ENCODE measurements at places on chromosomes 13 and 19. TPM values are rescaled to one million over a fixed set of nuclear protein-coding genes. Genes with fewer than 3 reads are reported as not detected.

EXOC3L2 gene
- 6.0 TPM for polyA plus RNA-seq

GRCh38 chr19:8629184-8629583 is 1.2 kb upstream of the NFILZ start:
- DNase-seq = no peak

PEAK3 gene
- polyA plus RNA-seq = 0.04 TPM

DNA sequence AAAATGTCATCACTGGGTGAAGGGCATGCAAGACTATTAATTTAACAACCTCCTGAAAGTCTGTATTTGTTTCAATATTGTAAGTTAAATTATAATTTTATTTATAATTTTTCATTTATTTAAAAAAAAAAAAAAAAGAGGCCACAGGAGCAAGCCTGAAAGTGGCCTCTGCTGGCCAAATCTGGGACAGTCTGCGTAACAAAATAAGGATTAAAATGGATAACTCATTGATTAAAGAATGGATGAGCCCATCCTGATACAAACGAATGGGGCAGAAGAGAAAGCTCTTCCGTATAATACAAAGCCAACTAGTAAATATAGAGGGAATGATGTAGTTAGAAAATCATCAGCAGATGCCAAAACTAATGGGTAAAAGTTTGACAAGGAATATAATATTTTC is 36.2 kb downstream of the SUCLA2 start:
- no peak for DNase-seq

GRCh38 chr13:33541962-33542308 is 256.4 kb upstream of the STARD13 start:
- DNase-seq = peak; percentile 4

DNA sequence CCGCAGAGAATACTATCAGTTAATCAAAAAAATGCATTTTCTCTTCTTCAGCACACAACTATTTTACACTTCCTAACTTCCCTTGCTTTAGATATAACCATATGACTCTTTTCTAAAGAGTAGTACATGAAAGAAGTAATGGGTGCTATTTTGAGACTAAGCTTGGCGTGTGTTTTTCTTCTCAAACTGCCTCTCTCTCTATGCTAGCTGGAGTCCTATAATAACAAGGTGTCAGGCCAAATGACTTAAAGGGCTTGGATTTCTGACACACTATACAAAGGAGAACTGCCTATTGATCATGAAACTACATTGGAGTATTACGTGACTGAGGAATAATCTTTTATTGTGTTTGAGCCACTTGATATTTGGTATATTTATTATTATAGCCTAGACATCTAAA is 1330.1 kb upstream of the SPRY2 start:
- DNase-seq = no peak

DNA sequence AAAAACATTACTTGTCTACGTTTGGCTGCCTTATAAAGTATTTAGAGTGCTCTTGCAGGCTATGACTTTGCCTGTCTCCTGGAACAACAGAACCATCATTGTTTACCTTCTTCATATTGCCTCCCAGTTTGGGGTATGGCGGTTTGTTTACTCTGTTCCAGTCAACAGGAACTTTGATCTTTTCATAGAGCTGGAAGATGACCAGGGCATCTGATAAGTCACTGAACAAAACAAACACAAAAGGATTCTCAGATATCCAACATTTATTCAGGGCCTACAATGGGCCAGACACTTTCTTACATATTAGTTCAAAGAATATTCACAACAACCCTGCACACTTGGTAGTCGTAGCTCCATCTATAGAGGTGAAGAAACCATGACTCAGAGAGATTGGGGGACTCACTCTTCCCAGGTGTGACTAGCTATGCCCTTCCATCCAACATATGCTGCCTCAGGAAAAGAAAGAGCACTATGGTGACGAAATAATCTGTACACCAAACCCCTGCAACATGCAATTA is 38.4 kb upstream of the CPB2 start:
- DNase-seq = no peak

C3 gene
- 23.4 TPM for polyA plus RNA-seq

- DNase-seq = no peak
Measured at GRCh38 chr13:37667702-37668101, 69.1 kb upstream of the POSTN start.

DNA sequence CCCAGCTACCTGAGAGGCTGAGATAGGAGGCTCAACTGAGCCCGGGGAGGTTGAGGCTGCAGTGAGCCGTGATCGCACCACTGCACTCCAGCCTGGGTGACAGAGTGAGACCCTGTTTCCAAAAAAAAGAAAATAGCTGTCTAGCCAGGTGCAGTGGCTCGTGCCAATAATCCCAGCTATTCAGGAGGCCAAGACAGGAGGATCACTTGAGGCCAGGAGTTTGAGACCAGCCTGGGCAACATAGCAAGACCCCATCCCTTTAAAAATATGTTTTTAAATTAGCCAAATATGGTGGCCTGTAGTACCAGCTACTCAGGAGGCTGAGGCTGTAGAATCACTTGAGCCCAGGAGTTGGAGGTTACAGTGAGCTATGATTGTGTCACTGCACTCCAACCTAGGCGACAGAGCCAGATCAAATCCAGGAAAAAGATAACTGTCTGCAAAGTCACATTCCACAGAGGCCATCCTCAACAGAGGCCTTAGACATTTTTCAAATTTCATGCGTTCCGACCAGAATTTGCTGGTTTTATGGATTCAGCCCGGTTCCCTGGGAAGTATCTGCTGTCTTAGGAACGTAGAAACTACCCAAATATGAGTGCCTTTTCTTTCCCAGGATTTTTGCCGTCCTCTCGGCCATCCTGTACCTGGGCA is 58.7 kb upstream of the USE1 start:
- no peak for DNase-seq

- no peak for DNase-seq
Measured at GRCh38 chr19:48051335-48052033, 7.6 kb upstream of the CABP5 start.

WDFY2 gene
- polyA plus RNA-seq = 11.7 TPM

DNA sequence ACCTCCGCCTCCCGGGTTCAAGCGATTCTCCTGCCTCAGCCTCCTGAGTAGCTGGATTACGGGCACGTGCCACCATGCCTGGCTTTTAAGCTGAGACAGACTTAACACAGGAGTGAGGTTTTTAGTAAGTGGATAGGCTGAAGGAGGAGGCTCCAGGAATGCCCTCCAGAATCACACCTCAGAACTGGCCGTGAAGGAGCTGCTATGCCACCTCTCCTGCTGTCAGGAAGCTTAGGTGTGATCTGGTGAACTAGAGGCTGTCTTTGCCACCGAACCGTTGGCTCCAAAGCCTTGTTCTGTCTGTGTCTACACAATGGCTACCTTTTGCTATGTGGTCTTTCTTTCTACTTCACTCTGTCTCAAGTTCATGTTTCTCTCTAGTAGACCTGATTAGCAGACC is 4.2 kb downstream of the PDCD2L start:
- no peak for DNase-seq

KLK4 gene
- not detected for polyA plus RNA-seq

CLEC17A gene
- polyA plus RNA-seq = 0.17 TPM

- no peak for DNase-seq
Measured at GRCh38 chr19:13825489-13826441, 30.5 kb downstream of the ZSWIM4 start.

ZSWIM9 gene
- polyA plus RNA-seq = 10.5 TPM

- DNase-seq = no peak
Measured at GRCh38 chr13:77574096-77574495, 38.6 kb downstream of the SCEL start.

- no peak for DNase-seq
Measured at GRCh38 chr13:34620862-34621261, 321.2 kb upstream of the NBEA start.

DNA sequence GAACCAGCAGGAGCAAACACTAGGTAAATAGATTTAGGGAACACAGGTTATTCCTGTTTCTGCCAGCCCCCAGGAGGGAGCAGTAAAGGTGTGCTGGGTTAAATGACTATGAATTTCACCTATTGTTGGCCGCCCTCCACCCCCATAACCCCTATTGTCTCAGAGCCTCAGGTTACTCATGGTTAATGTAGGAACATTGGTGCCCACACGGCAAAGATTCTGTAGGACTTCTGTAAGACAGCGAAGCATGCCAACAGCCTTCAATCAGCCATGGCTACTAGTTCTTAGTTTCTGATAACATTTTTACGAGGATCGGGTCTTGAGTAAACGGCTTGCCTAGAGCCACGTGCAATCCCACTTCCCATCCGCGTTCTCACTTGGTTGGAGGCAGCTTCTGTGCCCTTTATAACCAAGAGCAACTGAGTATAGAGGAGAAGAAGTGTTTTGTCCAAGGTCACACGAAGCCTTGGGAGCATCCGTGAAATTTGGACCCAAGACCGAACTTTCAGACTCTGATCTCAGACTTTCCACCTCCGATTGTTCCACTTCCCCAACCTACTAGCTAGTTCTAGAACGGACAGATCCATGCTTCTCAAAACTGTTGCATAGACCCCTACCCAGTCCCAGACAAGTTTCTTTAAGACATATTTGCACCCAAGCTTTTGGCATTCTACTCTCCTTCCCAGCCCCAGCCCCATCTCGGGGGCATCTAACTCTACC is 5.1 kb upstream of the CACNG8 start:
- DNase-seq = no peak

ARHGAP33 gene
- polyA plus RNA-seq = 11.0 TPM

DNA sequence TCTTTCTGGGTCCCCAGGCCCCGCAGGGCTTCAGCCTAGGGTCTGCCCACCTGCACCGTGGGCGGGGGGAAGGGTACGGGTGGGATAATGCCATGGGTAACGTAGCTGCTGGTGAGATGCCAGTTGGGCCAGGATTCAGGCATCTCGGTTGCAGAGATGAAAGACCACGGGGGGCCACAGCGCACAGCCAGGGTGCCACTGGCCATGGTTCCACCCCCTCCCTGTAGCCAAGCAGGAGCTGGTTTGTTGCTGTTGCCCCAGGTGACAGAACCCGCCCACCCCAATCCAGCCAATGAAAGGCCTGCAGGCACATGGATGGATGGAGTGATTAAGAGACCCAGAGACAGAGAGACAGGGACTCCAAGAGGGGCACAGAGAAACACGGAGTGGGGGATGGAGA is 1.0 kb upstream of the CGB7 start:
- DNase-seq = no peak

KLF1 gene
- polyA plus RNA-seq = 0.39 TPM

ICAM1 gene
- 5.8 TPM for polyA plus RNA-seq

ZNF575 gene
- polyA plus RNA-seq = 1.4 TPM

- no peak for DNase-seq
Measured at GRCh38 chr19:16957855-16958254, 68.8 kb downstream of the CPAMD8 start.

- DNase-seq = no peak
Measured at GRCh38 chr13:48528720-48529119, 4.2 kb downstream of the RCBTB2 start.

DNA sequence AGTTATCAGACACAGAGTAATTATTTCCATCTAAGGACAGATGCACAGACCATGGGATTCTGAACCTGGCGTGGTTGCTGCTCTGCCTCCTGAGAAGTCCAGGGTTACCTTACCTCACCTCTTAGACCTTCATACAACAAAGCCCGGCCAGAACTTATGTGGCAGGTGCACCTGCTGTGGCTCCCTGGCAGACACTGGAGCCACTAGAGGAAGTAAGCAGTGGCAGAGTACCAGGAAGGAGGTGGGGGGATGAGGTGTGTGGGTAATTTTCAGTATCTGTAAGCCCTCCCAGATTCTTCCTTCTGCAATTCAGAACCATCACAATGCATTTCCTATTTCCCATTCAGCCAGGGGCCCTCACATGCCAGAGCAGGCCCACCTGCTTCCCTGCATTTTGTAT is 106.1 kb upstream of the DOCK9 start:
- no peak for DNase-seq

RNF17 gene
- polyA plus RNA-seq = not detected

DMPK gene
- 35.4 TPM for polyA plus RNA-seq

- DNase-seq = no peak
Measured at GRCh38 chr13:43664700-43665191, 122.0 kb downstream of the ENOX1 start.

- no peak for DNase-seq
Measured at GRCh38 chr19:16889883-16890460, 1.2 kb downstream of the F2RL3 start.

MAB21L1 gene
- 0.08 TPM for polyA plus RNA-seq

- DNase-seq = peak; percentile 36
Measured at GRCh38 chr13:41019011-41019487, at the start of gene ELF1. Gene ELF1 (minus strand): TSS chr13:41019316. CDS start chr13:40982054, 37,262 bp downstream.

LGALS7 gene
- 0.40 TPM for polyA plus RNA-seq

DNA sequence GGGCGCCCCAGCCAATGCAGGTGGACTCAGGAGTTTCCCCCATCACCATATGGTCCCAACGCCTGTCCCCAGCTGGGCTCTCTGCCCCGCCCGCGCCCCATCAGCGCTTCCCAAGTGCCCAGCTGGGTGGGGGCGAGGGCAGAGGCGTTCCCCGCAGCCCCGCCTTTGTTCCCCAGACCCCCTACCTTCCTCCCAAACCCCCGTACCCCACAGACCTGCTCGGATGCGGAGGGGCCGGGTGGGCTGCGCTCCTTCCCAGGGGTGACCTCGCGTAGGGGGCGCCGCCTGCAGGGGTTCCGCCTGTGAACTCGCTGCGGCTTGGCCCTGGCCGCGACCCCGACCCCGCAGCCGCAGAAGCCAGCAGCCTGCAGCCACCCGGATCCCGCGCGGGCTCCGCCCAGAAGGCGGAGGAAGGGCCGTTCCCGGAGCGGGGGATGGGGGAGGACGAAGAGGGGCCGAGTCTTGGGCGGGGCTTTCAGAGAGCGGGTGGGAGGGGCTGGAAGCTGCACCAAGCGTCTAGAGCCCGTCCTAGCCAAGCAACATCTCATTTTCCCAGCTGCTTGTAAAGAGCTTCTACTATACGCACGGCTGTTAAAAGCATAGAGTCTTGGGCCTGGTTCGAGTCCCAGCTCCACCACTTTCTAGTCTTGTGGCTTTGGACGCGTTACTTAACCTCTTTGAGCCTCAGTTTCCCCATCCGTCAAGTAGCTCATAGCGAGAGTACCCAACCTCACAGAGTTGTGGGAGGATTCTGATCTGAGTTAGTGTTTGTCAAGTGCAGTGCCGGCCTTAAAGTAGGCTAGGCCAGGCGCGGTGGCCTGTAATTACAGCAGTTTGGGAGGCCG is at the start of gene RAB3D:
Gene RAB3D (minus strand): TSS at position 404 of the 845 bp plus-strand sequence. CDS start 2,258 bp downstream, outside the sequence.
- DNase-seq = peak; percentile 74

- no peak for DNase-seq
Measured at GRCh38 chr19:2517881-2518601, 42.1 kb downstream of the GADD45B start.

GRCh38 chr19:18304458-18305310 is 18.2 kb downstream of the LSM4 start:
- DNase-seq = no peak

TRPC4 gene
- polyA plus RNA-seq = 6.2 TPM

GRCh38 chr19:2274931-2275535 is 6.9 kb downstream of the PEAK3 start:
- no peak for DNase-seq

FUT2 gene
- polyA plus RNA-seq = 0.96 TPM

GRCh38 chr19:53927739-53928138 is 18.7 kb downstream of the CACNG7 start:
- DNase-seq = peak; percentile 69

DNA sequence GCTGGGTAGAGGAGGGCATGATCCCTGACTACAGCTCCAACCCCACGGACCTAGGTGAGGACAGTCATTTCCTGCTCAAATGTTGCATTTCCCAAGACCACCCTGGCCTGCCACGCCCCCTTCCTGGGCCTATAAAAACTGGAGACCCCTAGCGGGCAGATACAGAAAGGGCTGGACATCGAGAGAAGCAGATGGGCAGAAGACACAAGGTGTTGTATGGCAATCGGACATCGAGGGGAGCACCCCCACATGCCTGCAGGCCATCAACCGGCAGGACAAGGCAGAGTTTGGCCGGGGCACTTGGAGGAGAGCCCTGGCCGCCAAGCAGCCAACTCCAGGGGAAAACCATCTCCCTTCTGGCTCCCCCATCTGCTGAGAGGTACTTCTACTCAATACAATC is 746.4 kb downstream of the PCDH9 start:
- DNase-seq = no peak

- no peak for DNase-seq
Measured at GRCh38 chr13:28140433-28141125, 2.2 kb downstream of the PAN3 start.

Measured in right renal cortex interstitium (tissue), 3 donors.